Motor neuron (in vitro differentiated cells): ENCODE measurements at places on chromosomes 6 and 20. TPM values are rescaled to one million over a fixed set of nuclear protein-coding genes. Genes with fewer than 3 reads are reported as not detected.

DNA sequence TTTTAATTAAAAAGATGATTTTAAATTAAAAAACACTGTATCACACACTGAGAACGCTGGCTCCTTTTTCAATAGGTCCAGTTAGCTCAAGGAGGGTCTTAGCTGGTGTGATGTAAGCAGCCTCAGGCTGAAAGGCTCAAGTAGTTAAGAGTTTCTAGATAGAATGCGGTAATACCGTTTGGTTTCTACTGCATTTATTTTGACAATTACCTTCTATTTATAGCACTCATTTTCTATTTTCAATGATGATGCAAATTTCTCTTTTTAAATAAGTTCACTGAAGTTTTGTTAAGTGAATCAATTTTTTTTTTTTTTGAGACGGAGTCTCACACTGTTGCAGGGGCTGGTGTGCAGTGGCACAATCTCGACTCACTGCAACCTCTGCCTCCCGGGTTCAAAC is 87.1 kb downstream of the PREX1 start:
- no peak for ATAC-seq

- no peak for ATAC-seq
These were observed 758 bp downstream of the SMIM28 start for GRCh38 chr6:138378463-138378862.

CGA gene
- 0.41 TPM in 1 of 2 replicates, not detected in the other for total RNA-seq

MYH7B gene
- total RNA-seq, result 0.96 and 1.0 TPM in 2 replicates

- ATAC-seq, result no peak
These were observed 929.9 kb upstream of the EPHA7 start for GRCh38 chr6:94349227-94349626.

GRCh38 chr6:132011582-132011981 is 60.4 kb upstream of the CCN2 start:
- ATAC-seq, result no peak

PNPLA1 gene
- 0.28 and 0.49 TPM in 2 replicates for total RNA-seq

STMND1 gene
- 0.10 TPM in 1 of 2 replicates, not detected in the other for total RNA-seq

DNA sequence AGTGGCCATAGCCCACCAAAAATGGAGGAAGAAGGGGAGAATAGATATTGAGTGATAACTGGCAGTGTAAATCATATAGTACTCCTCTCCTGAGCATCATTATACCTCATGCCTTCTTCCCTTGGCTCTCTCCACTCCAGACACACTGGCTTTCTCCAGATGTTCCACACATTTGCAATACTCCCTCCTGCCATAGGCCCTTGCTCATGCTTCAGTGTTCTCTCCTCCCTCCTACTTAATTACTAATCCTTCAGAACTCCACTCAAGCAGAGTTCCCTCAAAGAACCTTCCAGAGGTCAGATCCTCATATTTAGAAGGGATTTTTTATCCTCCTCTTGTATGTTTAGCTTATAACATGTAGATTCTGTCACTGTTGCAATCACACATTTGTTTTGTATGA is 279.5 kb upstream of the SUPT3H start:
- no peak for ATAC-seq

DNA sequence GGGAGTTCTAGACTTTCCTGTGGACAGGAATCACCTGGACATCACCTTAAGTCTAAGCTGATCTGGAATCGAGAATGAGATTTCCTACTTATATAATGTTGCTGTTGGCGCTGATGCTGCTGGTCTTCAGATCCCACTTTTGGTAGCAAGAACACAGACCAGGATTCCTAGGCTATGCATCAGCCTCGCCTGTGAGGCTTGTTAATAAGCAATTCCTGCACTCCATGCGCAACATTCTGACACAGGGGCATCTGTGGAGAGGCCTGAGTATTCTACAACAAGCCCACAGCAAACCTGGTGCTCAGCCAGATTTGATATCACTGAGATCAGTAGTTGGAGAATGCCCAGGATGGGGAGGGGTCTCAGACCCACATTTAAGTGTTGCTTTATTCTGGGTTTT is 52.0 kb upstream of the TRIM26 start:
- peak; percentile 34 for ATAC-seq

DNA sequence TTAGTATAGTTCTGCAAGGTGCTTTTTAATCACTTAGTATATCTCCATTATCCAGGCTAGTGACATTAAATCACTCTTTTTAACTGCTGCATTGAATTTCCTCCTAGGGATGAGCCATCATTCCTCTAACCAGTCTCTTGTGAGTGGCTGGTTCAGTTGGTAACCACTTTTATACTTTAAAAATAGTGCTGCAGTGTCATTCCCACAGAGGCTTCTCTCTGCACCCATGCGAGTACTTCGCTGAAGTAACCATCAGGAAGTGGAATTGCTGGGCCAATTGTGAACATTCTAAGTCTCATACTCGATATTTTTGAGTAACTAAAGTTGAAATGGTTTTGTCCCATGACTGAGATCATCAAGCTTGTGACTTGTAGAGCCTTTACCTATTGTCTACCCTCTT is 2.1 kb downstream of the BTN3A2 start:
- ATAC-seq, result no peak

- ATAC-seq, result no peak
These were observed 22.6 kb downstream of the MYH7B start for GRCh38 chr20:34978092-34978744.

GRCh38 chr20:5703681-5704101 is 46.5 kb upstream of the SHLD1 start:
- peak; percentile 35 for ATAC-seq

DNA sequence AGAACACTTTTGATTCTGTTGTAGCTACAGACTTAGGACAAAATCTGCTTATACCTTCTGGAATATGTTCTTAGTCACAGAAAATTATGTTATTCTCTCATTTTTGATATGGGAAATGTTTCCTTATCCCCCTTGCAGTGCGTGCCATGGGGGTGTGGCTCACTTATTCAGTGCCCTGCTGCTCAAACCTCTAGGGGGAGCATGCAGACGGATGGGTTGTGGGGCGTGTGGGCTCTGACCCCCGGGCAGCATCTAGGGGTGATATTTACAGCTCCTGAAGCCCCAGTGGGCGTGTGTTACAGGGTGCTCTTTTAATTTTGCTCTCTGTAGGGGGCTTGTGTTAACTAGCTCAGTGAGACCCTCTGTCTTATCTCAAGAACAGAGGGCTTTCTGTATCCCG is 61.3 kb upstream of the FERMT1 start:
- ATAC-seq, result no peak

DNA sequence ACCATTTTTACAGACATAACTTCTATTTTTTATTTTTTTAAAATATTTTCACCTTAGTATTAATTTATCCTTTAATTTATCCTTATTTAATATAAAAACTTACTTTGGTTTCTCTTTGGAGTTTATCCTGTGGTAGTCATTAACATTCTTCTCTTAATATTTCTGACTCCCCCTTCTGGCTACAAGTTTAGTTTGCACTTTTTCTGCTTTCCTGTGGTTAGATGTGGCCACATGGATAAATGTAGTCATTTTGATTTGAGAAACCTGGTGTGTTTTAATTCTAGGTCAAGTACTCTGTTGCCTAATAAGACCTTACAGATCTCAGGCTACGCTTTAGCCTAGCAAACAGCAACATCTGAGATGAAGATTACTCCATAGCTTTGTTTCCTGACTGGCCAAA is 1187.5 kb downstream of the HACE1 start:
- ATAC-seq, result no peak

DNA sequence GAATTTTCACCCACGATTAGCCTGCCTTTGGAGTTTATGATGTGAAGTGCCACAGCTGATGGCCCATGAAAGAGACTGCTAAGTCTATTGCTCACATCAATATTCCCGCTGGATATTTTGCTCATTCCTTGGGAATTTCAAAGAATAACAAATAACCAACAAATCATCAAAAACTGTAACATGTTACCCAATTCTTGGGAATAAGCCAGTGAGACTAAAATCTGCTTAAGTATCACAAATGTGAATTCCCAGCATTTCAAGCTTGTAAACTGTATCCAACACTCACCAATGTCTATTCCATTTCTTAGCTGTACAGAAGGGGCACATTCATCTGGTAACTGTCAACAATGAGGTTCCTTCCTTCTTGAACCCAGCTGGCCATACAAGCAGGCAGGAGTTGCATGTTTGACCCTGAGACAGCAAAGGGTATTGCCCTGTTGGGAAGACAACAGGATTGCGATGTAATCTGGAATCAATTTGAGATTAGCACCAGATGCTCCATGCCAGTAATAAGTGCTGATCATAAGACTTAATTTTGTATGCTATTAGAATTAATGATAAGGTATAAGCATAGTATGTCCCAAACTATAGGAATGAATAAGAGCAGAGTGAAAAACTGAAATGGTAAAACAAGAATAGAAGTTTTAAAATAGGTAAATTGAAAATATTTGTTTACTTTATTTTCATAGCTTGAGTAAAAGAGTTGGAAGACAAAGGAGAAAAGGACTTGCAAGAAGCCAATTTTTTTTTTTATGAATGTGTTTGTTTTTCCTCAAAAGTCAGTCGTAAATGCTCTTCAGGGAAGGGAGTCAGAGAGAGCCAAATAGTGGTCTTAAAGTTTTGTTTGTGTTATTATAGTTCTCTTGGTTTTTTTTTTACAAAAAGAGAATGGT is 58.8 kb downstream of the RSPO3 start:
- no peak for ATAC-seq

DNA sequence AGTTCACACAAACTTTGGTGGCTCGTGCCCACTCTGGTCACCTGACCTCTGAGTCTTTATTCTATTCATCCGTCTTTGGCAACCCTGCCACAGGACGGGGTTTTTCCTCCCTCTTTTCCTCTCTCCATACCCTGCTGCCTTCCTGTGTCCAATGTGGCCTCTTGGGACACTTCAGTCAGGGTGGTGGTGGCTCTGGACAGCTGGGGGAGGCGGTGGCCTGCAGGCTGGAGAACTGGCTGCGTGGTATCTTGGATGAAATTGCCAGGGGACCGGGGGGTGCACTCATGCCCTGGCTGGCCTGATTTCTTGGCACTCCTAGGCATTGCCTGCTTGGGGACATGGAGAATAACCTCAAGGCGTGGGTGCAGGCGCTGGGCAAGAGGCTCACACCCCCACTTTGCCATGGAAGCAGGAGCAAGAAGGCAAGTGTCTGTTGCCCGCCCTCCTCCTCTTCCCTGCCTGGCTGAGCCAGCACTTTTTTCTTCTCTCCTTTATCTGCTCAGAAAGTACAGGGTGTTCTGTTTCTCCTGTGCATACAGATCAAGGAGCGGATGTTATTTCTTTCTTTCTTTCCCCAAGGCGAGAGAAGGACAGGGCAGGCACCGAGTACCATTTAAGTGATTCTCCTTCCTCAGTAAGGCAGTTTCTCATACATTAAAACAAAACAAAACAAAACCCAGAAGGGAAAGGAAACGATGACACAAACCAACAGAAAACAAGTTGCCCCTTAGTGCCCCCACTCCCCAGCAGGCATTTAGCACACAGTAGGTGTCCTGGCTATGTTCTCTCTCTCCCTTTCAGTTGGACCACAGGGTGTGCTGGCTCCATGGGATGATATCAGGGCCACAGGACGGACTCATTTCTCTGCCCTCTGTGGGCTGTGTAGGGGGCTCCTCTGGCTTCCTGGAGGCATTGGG is 155.5 kb upstream of the RNF24 start:
- ATAC-seq, result no peak

DNA sequence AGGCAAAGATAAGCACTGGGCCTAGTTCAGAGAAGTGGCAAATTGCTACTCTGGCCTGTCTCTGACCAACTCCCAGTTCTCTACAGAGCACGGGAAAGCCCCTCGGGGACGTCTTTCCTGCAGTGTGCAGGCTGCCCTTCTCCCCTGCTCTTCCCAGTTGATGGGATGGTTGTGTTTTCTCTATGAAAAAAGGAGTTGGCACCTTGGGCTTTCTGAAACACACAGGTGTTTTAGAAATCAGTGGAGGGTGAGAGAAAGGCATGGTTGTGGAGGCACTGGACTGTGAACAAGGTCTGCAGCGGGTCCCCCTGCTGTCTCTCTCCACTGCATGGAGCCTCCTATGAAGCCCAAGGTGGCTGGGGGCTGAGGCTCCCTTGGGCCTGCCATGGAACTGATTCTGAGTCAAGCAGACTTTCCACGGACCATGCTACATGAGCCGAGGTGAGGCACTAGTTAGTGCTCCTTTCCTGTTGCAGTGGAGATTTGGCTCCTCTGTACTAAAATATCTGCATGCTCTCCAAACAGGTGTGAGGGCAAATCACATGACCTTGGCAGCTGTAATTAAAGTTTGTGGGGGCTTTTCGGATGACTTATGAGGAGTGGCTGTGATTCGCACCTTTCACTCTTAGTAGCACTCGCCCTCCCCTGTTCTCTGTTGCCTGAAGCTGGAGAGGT is 16.3 kb downstream of the GTSF1L start:
- no peak for ATAC-seq

GRCh38 chr6:1610497-1611321 is 994 bp downstream of the FOXC1 start:
- ATAC-seq, result peak; percentile 7

GRCh38 chr6:77457720-77458349 is 5.5 kb downstream of the HTR1B start:
- ATAC-seq, result peak; percentile 65

MTHFD1L gene
- total RNA-seq, result 74.3 and 78.5 TPM in 2 replicates

- ATAC-seq, result no peak
These were observed 133.5 kb upstream of the CLDN20 start for GRCh38 chr6:155130161-155130853.

DNA sequence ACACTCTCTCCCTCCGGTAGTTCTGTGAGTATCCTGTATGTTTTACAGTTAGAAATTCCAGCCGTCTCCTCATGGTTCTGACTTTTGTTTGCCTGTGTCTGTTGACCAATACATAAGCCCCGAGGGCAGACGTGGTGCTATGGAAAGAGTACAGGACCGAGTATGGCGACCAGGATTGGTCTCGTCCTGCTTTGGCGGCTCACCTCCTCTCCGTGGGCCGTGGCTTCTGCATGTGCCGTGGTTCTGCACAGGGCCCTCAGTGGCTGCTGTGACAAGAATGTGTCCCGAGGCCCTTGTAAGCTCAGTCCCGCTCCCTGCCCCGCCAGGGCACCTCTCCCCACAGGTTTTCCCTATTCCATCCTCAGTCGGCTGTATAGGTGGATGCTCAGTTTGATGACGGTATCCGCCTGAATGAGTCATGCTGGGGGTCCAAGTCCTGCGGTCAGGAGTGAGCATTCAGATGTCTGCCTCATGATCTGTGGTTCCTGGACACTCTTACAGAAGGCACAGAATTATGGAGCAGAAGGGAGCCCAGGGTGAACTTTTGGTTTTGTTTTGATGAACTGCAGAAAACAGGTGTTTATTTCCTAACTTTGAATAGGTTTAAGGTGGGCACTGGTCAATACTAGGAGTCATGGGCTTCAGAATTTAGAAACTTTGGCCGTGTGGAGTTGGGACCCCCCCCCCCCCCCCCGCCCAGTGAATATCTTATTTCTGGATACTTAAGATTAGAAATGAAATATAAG is 1.2 kb downstream of the ARFGAP1 start:
- ATAC-seq, result peak; percentile 11

GRCh38 chr6:89500611-89501010 is 67.7 kb downstream of the ANKRD6 start:
- ATAC-seq, result peak; percentile 83

TRIM10 gene
- total RNA-seq, result 0.05 and 0.16 TPM in 2 replicates

TP53TG5 gene
- 1.1 and 1.9 TPM in 2 replicates for total RNA-seq

GRCh38 chr6:127058936-127059335 is 59.5 kb upstream of the RSPO3 start:
- ATAC-seq, result no peak

- no peak for ATAC-seq
These were observed 44.5 kb downstream of the RBM38 start for GRCh38 chr20:57435498-57436222.

GRCh38 chr6:75102301-75102700 is 103.6 kb downstream of the COL12A1 start:
- ATAC-seq, result no peak
